ENCODE measurements at places on chromosomes 3 and 15. TPM values are rescaled to one million over a fixed set of nuclear protein-coding genes. Genes with fewer than 3 reads are reported as not detected.

- no peak for DNase-seq
Observed at GRCh38 chr15:34719695-34720094, 35.1 kb downstream of the GJD2 start.

DNA sequence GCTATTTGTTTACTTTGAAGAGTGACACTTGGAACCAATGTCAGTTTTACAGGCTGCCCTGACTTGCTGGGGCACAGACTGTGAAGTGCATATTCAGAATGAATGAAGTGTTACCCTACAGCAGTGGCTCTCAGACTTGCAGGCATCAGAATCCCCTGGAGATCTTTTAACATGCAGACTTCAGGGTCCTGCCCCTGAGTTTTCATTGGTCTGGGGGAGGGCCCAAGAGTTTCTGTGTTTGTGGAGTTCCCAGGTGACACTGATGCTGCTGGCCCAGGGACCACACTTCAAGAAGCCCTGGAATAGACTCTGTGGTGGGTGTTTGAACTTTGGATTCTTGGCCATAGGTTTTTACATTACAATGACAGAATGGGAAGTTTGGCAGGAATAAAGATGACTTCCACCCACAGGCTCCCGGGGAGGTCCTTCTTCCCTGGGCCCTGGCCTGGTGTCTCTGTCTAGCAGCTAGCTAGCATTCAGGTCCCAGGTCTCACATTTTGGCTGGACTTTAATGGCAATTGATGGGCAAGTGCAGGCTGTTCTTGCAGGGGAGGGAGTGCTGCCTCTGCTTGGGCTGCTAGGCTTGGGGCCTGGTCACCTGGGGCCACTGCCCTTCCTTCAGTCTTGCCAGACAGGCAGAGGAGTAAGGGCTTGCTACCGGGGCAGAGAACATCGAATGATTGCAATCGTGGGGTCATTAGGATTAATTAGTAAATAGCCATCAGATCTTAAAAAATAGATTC, 149.0 kb downstream of the APBA2 start:
- no peak for DNase-seq

GRCh38 chr3:193594946-193595689, 2.1 kb downstream of the OPA1 start:
- DNase-seq: peak; percentile 74

The ALS2CL gene
- 1.1 TPM for total RNA-seq

- DNase-seq: no peak
Observed at GRCh38 chr3:50924638-50925037, 249.9 kb downstream of the DOCK3 start.

Data from osteoblast (primary cell).